ENCODE measurements at places on chromosomes 1 and 21. TPM values are rescaled to one million over a fixed set of nuclear protein-coding genes. Genes with fewer than 3 reads are reported as not detected.
A peak's percentile ranks its signal among the peaks of the same experiment; 100 is the strongest.

EPHA8 gene
- 1.5 TPM for polyA plus RNA-seq

C1QC gene
- polyA plus RNA-seq = 15.6 TPM

HIVEP3 gene
- polyA plus RNA-seq = 4.1 TPM

TMEM35B gene
- 35.3 TPM for polyA plus RNA-seq

DNA sequence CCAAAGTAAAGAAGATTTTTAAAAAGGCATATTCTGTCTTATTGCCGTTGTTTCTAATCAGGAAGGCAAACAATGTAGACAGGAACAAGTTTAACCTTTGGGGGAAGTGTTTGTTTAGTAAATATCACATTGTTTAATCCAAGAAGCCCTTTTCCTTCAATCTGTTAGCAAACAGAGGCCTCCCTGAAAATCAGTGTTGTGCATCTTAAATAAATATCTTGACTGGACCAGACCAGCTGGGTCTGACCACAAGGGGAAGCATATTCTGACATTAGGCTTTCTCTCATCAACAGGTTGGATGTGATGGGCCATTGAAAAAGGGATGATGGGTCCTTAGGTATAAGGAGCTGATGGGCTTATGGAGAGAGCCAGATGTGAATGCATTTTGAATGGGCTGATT, 81.8 kb upstream of the SGIP1 start:
- no peak for DNase-seq

DNA sequence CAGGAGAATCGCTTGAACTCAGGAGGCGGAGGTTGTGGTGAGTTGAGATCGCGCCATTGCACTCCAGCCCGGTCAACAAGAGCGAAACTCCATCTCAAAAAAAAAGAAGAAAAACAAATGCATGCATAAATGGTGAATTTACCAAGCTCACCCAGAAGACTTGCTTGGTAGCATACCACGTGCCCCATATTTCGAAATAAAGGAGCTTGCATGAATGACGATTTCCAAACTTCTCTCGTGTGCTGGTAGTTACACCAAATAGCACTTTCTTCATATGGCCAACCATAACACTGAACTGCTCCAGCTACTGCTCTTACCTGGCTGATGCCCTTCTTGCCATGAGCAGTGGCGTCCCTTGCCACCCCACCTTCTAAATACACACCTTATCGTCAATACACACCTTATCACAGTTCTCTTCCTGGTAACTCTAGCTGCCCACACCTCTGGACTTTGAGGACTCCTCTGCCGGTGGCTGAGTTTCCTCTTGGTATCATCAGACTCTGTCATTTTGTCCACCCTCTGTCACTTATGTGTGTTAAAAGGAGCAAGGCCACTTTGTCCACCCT, 2.8 kb downstream of the DOP1B start:
- no peak for DNase-seq

- DNase-seq = no peak
These were observed 64.0 kb downstream of the ZBTB17 start for GRCh38 chr1:15911927-15912326.

GRCh38 chr1:2238361-2239012, 10.4 kb downstream of the SKI start:
- DNase-seq = no peak

DNA sequence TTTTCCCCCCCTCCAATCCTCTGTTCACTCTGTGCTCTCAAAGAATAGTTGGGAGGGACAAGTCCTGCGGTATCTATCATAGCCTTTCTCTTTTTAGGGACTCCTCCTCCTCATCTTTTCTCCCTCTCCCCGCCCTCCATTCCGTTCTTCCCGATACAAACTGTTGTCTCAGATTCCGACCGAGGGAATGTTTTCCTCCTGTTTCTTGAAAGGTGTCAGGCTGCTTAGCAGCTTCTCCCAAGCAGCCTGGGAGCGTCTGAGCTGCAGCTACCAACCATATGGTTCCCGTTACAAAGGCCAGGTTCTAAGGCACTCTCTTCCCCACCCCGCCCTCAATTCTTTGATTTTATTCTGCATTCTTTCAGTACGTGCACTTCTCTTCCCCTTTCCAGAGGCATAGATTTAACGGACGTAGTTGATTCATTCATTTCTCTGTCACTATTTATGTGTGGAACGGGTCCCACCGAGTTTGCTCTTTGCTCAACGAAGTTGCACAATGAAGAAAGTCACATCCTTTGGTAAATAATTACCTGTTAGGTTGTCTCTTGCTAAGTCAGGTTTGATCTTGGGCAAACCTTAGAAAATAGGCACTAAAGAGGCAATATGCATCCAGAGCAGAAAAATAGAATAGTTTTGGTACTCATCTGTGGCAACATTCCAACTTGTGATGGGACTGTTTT, 2.8 kb downstream of the ADGRL2 start:
- peak; percentile 51 for DNase-seq

GRCh38 chr1:229894532-229894931, 172.5 kb upstream of the GALNT2 start:
- no peak for DNase-seq

DNA sequence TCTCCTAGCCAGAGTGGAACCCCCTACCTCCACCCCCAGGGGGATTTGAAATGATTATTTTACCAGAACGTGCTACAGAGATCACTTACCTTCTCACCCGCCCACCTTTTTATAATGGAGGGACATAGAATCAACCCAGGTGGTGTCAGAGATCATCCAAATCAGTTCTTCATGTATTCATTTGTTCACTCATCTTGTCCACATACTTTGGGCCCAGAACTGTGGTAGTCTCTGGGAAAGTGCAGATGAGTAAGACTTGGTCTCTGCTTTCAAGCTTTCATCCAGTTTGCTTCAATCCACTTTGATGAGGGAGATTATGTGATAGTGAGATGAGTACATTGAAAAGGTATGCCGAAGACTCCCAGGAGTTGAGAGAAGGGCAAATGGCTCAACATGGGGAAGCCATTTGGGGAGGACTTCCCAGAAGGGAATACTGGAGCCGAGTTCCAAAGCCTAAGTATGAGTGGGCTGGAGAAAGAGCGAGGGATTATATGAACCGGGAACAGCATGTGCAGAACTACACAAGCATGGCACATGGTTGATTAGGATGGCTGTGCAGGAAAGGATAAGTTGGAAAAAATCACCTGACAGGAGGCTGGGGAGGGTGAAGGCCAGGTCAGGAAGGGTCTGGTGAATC, 1.9 kb downstream of the FGGY start:
- no peak for DNase-seq

All from right renal pelvis (tissue), 4 donors.